Endothelial cell of umbilical vein (primary cell): ENCODE measurements at places on chromosomes 4 and X. TPM values are rescaled to one million over a fixed set of nuclear protein-coding genes. Genes with fewer than 3 reads are reported as not detected.

The KIT gene
- 29.3 and 39.7 TPM in 2 replicates for total RNA-seq

The TBCK gene
- total RNA-seq, result 29.0 and 38.6 TPM in 2 replicates

The ZNF141 gene
- total RNA-seq, result 9.8 and 11.4 TPM in 2 replicates

DNA sequence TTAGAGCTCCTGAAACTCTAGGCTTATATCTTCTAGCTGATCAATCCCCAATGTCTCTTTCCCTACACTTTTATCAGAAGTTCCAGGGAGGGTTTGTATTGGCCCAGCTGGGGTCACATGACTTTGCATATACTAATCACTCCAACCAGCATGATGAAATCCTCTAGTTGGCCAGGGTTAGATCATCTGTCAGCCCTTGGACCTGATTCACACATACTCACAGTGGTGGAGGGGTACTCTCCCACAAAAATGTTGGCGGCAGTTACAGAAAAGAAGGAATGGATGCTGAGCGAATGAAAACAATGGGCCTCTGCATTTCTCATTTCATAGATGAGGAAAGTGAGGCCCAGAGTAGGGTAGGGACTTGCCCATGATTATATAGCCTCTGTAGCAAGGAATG is 151.1 kb downstream of the PJA1 start:
- DNase-seq, result no peak
- no peaks in the 10 kb centered on the region for H3K36me3 ChIP-seq
- H3K27me3 ChIP-seq, result no peaks in the 10 kb centered on the region
- no peak overlapping the region for H3K4me3 ChIP-seq
- no peak overlapping the region for H3K27ac ChIP-seq
